ENCODE measurements at places on chromosomes 2 and 18.

DNA sequence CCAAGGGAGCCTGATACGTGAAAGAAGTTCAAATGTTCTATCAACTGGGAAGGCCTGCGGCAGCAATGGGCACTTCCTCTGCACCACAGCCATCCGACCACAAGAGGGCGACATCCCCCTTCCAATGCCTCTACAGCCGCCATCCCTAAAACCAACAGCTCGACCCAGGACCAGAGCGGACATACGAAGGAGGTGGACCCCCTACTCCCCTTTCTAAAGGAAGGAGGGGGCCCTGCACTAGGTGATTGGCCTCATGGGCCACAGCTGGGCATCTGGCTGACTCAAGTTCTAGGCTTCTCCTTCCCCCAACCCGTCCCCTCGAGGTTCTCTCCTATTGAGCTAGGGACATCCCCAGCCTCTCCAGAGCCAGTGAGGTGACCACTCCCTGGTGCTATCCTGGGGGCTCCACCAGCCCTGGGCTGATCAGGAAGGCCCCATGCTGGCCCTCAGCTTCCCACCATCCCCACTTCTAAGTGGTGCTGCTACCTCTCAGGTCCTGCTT lies 217.2 kb downstream of the TNS1 start:
- peak; percentile 92 for DNase-seq

DNA sequence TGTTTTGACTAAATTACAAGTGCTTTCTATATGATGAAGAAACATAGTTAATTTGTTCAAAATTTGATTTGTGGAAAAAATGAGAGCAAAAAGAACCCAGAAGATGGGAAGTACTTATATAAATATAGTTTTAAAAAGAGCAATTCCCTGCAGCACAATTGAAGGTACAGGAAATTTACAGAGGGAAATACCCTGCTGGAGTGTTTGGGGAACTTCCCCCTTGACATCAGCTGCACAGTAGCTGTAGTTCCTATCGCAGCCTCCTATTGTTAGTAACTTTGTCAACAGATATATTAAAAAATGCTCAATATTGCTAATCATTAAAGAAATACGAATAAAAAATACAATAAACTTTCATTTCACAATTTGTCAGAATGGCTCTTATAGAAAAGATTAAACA lies 1118.8 kb upstream of the ZEB2 start:
- DNase-seq, result no peak

- no peak for DNase-seq
These were observed 800.9 kb downstream of the LRP1B start for GRCh38 chr2:141329964-141330363.

DNA sequence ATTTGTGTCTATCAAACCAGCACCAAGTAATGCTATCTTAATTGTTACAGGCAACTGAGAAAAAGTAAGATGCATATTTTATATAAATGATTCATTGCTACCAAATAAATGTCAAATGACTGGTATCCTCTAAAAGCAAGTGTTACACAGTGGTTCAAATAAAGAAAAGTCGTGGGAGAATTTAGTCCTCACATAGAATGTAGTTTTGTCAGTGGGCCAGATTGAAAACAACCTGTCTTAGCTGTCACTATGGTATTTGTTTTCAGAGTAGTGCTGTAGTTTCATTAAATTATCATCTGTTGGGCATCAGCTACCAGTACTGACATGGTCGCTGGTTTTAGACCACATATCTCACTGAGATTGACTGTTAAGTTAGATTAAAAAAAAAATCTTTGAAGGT lies 10.2 kb upstream of the EIF2AK3 start:
- DNase-seq, result no peak

DNA sequence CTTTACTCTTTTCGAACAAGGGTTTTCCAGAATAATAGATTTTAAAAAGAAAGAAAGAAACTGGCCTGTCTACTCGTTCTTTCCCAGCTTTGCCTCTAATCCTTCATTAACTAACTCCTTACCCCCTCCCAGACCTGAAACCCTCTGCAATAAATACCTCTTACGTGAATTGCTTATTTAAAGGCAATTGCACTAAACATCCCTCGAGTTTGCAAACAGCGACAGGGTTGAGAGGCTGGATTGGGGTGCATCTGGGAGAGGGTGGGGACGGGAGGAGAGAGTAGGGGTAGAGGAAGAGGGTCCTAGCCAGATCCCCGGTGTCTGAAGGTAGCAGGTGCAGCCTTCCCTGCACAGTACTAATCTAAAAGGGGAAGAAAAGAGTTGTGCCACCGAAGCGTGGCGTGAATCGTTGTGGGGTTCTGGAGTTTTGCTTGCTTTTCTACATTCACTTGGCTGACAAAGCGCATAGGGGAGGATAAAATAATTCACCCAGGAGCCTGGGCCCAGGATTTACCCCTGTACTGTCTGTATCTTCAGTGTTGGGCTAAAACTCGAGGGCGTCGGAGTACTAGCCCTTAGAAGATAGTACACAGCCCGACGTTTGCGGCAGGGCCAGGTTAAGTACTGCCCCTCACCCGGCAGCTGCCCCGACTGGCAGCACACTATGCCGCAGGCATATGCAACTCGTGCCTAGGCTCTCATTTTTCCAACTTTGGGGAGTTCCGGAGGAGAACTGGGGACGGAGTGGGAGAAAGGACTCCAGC lies 1.9 kb upstream of the NEUROD1 start:
- no peak for DNase-seq

GRCh38 chr2:232476045-232476444 lies 11.6 kb downstream of the ECEL1 start:
- peak; percentile 22 for DNase-seq

- DNase-seq, result no peak
These were observed 110.8 kb downstream of the LOXHD1 start for GRCh38 chr18:46546111-46546640.

DNA sequence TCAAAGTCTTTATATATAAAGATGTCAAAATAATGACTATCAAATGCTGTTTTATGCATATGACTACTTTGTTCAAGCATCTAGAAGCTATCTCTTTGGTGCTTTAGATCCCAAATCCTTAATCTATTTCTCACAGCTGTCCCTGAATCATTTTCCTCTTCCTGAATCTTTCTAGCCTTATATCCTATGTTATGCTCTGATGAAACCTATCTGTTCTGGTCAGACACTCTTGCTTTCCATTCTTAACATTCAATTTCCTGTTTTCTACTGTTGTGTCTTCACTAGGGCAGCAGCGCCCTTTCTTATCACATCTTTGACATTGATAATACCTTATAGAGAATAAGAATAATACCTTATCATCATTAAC lies 6.3 kb upstream of the PARD3B start:
- no peak for DNase-seq

- DNase-seq, result no peak
These were observed 21.6 kb upstream of the LMAN1 start for GRCh38 chr18:59380706-59381105.

DNA sequence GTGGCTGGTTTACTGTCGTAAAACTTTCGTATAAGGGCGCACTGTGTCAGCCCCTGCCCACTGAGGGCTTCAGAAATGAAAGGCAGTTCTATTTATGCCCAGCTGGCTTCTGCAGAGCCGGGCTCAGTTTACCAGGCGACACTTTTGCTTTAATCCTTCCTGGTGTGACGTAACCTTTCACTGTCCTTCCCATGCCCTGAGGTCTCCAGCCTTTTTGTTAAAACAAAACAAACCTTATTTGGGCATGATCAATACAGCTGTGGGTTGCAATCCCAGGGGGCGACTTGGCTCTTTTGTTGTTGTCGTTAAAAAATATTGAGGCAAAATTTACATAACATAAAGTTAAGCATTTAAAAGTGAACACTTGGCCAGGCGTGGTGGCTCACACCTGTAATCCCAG lies 85.3 kb downstream of the AGAP1 start:
- no peak for DNase-seq

DNA sequence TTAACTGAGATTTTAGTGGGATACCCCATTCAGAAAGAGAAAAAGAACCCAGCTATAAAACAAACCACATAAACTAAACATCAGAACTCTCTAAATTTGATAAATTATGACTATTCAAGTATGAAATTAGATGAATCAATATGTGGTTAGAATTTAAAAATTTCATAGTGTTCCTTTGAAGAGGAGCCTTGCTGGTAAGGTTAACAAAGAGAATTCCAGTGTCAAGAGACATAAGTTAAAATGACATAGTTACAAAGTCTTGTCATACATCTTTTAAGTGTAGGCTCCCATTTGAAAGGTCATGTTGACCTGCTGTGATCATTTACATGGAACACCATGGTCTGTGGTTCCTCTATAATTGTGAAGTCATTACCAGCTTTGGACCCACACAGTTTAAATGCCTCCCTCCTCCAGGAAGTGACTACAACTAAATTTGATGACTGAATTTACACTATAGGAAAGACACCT lies 231.6 kb upstream of the ETAA1 start:
- no peak for DNase-seq

DNA sequence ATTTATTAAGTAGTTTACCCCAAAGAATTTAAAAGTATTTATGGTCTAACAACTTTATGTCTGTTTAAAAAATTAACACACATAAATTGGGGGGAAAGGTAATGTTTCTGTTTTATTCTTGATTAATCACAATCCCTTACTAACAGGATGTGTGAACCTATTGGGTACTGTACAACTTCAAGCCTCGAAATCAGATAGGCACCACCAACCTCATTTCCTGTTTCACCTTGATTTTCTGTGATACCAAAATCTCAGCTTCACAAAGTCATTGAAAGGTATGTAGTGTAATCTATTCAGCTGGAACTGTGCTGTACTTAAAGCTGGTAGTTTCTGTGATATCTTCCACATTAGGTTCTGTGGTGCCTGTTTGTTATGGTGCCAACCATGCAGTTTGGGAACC lies 4.0 kb downstream of the RNMT start:
- no peak for DNase-seq

DNA sequence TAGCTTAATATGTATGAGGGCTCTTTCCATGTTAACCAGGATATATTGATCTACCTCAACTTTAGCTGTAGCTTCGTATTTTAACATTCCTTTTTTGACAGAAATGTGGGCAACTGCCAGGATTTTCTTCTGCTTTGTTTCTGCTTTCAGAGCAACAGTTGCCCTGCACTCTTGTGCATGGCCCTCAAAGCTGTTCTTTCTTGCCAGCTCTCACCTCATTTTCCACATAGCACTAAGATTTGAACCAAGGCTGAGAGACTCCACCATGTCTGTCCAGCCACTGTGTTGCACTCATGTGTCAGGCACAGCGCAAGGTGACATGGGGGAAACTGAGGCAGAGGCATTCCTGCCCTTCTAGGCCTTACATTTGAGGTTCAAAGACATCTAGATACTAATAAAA lies 422.8 kb upstream of the RAB12 start:
- DNase-seq, result no peak

GRCh38 chr2:109218087-109218791 lies 89.2 kb downstream of the SH3RF3 start:
- peak; percentile 20 for DNase-seq

GRCh38 chr18:54947091-54947490 lies 12.2 kb downstream of the CCDC68 start:
- DNase-seq, result no peak

GRCh38 chr2:206881708-206882410 lies 57.5 kb upstream of the CPO start:
- DNase-seq, result no peak

DNA sequence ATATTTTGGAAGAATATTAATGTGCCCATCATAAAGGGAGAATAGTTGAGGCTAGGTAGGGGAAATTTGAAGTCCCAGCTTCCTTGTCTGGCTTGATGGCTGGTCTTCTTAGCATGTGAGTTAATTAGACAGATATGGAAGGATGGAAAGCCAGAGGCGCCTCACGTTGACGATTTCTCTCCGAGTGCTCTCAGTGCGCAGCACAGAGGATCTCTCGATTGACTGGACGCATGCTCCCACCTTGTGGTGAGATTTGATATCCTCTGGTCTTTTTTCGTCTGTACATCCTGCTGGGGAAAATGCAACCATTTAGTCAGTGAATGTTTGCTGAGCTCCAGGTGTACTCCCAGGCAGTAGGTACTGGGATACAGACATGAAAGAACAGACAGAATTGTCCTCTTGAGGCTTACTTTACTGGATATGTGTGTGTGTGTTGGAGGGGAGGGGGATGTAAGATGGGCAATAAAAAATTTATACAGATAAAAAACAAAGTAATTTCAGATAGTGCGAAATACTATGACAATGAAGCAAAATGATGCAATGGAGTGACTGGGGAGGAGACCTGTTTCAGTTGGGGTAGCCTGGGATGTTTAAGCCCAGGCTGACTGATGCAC lies 66.9 kb upstream of the ZNG1B start:
- peak; percentile 67 for DNase-seq

GRCh38 chr18:28127763-28128658 lies 48.9 kb downstream of the CDH2 start:
- no peak for DNase-seq

- DNase-seq, result no peak
These were observed 172.8 kb upstream of the SPRED2 start for GRCh38 chr2:65605058-65605742.

DNA sequence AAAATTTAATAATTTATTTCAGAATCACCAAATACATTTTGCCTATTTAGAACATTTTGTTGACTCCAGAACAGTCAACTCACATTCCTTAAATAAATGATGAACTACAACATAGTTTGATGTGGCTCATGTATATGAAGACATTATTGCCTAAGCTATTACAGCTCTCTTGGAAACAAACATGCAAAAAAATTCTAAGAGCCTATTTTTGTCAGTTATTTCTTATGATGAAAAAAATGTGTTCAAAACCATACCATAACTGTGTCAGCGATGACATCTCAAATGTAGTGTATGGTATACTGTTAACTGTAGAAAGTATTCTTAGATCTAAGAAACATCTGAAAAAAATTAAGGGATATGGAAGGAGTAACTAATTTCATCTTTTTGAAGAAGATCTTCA lies 6.3 kb upstream of the EMILIN2 start:
- DNase-seq, result no peak

DNA sequence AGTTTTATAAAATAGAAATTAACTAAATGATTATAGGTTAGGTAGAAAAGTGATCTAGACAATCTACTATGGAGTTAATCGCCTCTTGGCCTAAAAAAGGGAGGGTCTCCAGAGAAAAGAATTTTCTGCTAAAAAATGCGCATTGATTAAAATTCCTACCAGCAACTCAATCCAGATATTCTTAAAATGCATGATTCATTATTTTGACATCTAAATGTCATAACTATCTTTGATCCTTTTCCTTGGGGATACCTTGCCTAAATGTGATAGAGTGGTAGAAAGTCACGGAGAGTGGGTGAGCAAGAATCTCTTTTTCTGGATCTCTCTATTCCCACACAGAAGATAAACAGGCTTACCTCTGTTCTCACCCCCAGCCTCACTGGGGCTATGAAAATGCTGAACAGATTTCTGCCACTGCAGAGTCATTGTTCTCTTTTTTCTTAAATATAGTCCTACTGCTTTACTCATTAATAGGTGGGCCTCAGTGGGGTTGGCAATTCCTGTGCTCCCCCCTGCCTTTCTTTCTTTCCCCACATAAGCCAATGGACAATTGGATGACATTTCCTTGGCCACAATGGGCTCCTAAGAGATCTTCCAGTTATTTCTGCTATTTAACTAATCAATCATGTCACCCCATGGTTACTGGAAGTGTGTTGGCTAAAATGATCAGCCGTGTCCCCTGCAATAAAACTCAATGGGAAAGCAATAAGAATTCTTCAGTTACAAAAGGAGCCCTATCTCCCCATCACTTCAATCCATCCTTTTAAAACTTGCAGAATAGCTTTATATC lies 5.8 kb upstream of the ASXL3 start:
- DNase-seq, result no peak

GRCh38 chr2:85278361-85278760 lies 49.4 kb downstream of the TGOLN2 start:
- no peak for DNase-seq

Measured in activated CD8-positive, alpha-beta memory T cell treated with anti-CD3 and anti-CD28 coated beads, Interleukin-2, amount 50 U/mL, for 48 hours (primary cell).